ENCODE measurements at places on chromosomes 3 and 15. TPM values are rescaled to one million over a fixed set of nuclear protein-coding genes. Genes with fewer than 3 reads are reported as not detected.

The BOC gene
- 4.4 TPM for total RNA-seq

The TMEM108 gene
- not detected for total RNA-seq

The SLC6A20 gene
- not detected for total RNA-seq

The HHATL gene
- not detected for total RNA-seq

The RPN1 gene
- 270 TPM for total RNA-seq

The IMPG2 gene
- total RNA-seq, result 0.17 TPM

The ETV5 gene
- total RNA-seq, result 41.4 TPM

The FBXO40 gene
- total RNA-seq, result not detected

The ANKRD34C gene
- total RNA-seq, result not detected

The STARD9 gene
- total RNA-seq, result 4.9 TPM

The NCKIPSD gene
- 56.3 TPM for total RNA-seq

The CCDC54 gene
- not detected for total RNA-seq

Data from PC-3 (cell line).